ENCODE measurements at places on chromosomes 2 and 18. TPM values are rescaled to one million over a fixed set of nuclear protein-coding genes. Genes with fewer than 3 reads are reported as not detected.

Gene SCN9A
- total RNA-seq, result 23.8 TPM

Gene ITGB6
- total RNA-seq, result 0.40 TPM

Gene MRO
- total RNA-seq, result 0.07 TPM

Gene SLC8A1
- 116 TPM for total RNA-seq

Measured in smooth muscle cell of the pulmonary artery (primary cell).